ENCODE measurements at places on chromosomes 3 and 15.

DNA sequence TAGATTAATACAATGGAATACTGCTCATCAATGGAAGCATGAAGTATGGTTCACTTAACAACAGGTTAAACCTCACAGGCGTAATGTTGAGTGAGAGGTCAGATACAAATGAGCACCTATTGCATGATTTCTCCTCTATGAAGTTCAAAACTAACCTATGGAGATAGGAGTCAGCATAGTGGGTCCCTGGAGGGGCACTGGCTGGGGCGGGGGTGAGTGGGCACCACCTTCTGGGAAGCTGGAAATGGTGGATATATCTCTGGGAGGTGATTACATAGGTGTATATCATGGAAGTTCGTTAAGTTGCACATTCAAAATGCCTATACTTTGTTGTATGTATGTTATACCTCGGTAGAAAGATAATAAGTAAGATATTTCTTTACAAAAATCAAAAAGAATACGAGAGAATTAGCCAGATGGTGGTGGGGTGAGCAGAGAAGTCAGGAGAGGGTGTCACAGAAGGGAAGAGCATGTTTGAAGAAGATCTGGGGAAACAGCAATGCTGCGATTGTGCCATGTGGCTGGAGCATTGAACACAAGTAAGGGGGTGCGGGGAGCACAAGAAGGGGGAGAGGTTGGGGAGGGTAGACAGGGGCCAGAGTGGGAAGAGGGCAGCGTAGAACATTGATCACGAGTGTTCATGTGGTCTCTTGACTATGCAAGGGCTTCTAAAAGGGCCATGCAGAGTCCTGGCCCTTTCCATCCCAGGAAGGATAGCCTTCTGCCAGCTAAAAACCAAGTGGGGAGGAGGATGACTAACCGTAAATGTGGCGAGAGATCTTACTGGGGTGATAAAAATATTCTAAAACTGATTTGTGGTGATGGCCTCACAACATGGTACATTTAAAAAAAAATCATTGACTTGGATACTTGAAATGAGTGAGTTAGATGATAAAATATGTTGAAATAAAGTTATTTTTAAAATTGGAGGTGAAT is 30.2 kb downstream of the ITGA11 start:
- peak; percentile 25 for DNase-seq

DNA sequence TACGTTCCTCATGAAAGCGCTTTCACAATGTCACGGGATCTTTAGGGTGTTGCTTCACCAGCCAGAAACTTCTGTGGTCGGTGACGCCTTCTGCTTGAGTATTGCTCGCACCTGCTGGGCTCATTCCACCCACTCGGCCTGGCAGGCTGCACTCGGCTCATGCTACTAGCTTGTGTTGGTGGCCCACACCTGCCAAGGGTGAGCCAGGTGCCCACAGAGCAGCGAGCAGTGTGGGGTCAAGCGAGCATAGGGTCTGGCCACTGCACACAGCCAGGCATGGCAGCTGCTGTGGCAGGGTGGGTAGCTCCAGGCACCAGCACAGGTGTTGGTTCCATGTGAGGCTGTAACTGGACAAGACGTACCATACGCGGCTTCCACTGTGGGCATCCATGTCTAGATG is 202.9 kb upstream of the CADM2 start:
- DNase-seq = peak; percentile 43

- DNase-seq = no peak
Observed at GRCh38 chr3:18030371-18030870, 288.0 kb upstream of the TBC1D5 start.

DNA sequence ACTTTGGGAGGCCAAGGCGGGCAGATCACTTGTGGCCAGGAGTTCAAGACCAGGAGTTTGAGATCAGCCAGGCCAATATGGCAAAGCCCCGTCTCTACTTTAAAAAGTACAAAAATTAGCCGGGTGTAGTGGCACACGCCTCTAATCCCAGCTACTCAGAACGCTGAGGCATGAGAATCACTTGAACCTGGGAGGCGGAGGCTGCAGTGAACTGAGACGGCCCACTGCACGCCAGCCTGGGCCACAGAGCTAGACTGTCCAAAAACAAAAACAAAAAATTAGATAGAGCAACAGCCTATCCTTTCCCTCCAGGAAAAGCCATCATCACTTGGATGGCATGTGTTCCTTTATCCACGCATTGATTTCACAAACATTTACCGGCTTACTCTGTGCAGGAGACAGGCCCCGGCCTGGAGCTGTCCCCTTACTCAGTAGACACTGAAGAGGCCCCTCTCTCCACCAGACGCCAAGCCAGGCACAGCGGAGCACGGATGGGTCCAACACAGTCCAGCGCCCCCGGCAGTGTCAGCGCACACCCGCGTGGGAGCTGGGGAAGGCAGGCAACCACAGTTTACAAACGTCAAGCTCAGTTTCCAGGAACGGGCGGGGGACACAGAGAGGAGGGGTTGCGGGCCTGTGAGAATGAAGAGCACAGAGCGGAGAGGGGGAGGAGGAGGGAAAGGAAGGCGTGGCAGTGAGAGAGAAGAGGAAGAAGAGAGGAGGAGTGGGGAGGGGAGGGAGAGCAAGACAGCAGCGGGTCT is 3.1 kb downstream of the GP5 start:
- peak; percentile 78 for DNase-seq

- DNase-seq = no peak
Observed at GRCh38 chr3:144350125-144350524, 378.5 kb downstream of the DIPK2A start.

GRCh38 chr3:30600572-30600971 is 5.8 kb upstream of the TGFBR2 start:
- no peak for DNase-seq

DNA sequence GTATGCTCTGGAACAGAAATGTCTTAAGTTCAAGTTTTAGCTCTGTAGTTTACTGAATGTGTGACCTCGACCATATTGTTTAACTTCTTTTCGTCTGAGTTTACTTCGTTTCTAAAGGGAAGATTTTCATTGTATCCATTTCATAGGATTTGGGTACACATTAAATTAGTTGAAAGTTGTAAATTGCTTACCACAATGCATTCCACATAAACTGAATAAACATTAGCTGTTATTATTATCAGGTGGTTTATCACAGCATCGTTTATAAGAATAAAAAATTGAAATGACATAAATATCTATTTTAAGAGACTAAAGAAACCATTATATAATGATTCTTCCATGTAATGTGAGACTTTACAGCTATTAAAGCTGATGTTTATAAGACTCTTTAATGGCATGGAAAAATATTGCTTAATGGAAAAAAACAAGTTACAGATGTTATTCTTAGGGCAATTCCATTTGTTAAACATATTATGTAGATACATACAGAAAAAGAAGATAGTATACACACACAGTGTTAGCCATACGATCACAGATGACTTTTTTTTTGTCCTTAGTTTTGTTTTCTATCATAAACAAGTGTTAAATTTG is 342.3 kb upstream of the SGO1 start:
- DNase-seq = no peak

- DNase-seq = no peak
Observed at GRCh38 chr15:68022061-68022460, 32.1 kb upstream of the PIAS1 start.

- DNase-seq = no peak
Observed at GRCh38 chr3:125002414-125003368, 53.1 kb downstream of the HEG1 start.

DNA sequence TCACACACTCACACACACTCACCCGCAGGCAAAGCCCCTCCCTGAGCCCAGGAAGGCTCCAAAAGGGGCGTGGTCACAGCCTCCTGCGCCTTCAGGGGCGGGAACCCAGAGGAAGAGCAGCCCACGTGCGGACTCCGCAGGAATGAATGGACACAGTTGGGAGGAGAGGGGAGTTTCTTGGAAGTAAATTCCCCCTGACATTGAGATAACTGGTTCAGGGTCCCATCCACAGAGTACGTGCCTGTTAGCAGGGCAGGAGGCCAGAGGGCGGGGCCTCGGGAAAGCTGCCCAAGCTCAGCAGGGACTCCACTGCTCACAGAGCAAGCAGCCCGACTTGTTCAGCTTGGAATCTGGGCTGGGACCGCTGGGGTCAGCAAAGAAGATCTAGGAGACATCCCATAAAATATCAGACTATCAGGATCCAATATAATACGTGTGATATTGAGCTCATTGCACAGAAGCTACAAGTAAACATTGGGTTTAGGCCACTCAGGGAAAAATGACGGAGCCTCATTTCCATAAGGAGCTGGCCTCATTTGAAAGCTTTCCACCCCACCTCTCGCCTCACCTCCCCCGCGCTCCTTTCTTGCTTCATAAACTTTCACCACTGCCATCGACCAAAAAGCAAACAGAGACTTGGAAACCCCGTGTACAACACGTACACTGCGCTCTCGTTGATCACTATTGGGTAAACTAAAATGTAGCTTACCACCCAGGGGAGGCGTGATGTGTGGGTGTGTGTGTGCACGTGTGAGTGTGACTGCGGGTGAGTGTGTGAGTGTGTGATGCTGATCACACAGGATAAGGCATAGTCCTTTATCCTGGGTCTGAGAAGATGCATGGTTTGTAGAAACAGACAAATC is 36.0 kb downstream of the TM2D3 start:
- DNase-seq = peak; percentile 92

GRCh38 chr3:197393711-197394110 is 95.3 kb upstream of the DLG1 start:
- no peak for DNase-seq

- DNase-seq = no peak
Observed at GRCh38 chr15:48695827-48696573, 50.5 kb upstream of the FBN1 start.

DNA sequence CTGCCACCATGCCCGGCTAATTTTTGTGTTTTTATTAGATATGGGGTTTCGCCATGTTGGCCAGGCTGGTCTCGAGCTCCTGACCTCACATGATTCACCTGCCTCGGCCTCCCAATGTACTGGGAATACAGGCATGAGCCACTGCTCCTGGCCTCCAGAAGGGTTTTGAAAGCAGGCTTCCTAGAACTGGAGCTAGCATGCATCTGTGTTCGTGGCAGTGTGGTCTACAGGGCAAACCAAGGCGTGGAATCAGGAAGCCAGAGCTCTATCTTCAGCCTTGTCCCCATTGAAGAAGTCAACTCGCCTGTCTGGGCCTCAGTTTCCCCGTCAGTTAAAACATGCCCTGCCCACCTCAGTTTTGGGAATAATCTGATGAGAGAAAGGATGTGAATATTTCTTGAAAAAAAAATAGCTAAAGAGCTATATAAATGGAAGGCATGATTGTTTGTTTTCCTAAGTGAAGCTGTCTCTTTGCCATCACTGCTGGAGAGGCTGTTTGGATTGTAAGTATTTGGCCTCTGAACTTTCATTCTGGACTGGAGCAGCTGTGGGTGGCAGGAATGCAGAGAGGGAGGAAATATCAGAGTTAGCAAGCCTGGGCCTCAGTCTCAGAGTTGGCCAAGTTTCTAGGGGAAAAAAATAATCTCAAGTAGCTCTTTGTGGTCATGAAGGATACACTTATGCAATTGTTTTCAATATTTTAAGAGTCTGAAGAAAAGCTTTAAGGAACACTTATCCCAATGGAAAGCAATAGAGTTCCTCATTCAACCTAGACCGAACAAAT is 36.5 kb upstream of the UACA start:
- peak; percentile 18 for DNase-seq

- no peak for DNase-seq
Observed at GRCh38 chr3:102336130-102336529, 98.7 kb upstream of the ZPLD1 start.

GRCh38 chr3:160210799-160211221 is 14.4 kb upstream of the C3orf80 start:
- no peak for DNase-seq

DNA sequence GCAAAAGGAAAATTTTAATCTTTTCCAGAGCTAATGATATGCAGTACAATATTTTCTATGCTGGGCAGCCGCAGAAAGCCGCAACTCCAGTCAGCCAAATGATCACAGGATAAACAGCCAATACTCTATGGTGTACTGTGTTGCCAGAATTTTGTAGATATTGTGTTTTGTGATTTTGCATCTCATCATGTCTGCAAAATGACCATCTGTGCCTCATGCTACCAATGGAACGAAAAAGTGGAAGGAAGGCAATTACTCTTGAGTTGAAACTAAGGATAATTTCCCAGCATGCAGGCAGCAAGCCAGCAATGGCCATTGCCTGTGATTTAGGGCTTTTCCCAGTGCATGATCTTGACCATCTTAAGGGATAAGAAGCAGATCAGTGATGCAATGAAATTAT is 891.9 kb downstream of the PLOD2 start:
- DNase-seq = no peak

- no peak for DNase-seq
Observed at GRCh38 chr3:165835431-165835830, 1.8 kb downstream of the BCHE start.

DNA sequence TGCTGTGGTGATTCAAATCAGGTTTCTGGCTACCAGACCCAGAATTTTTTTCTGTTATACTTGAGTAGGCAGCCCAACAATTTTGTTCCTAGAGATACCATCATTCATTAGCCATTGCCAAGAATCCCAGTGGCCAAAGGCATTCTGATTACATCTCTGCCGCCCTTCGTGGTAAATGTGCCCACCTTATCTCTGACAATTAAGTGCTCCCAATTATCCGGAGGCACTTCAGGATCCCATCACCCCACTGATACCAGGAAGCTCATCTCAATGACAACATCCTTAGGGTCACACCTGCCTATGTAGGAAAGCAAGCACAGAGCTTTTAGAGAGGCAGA is 43.2 kb upstream of the RPL35A start:
- no peak for DNase-seq

DNA sequence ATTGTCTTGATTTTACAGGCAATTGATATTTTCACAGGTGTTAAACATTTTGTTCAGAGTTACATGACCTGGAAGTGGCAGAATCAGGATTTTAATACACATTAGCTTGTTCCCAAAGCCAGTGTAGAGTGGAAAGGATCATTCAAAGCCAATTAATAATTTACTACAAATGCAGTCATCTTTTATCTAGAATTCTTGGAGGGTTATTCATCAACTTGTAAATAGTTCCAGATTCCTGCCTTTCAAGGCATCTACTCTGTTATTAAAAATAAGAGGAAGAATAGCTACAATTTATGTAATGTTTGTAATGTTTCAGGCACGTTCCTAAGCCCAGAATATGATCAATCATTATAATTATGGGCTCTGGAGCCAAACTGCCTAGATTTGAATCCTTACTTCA is 358.5 kb downstream of the ZNF385D start:
- DNase-seq = no peak

GRCh38 chr3:47586746-47587145 is 8.1 kb upstream of the CSPG5 start:
- DNase-seq = no peak

- no peak for DNase-seq
Observed at GRCh38 chr15:62462721-62463120, 297.6 kb upstream of the C2CD4B start.

- DNase-seq = no peak
Observed at GRCh38 chr3:123634149-123635051, 49.5 kb upstream of the HACD2 start.

GRCh38 chr3:19148768-19149091 is 420 bp downstream of the KCNH8 start:
- DNase-seq = no peak

GRCh38 chr3:194485881-194486539 is 792 bp downstream of the ATP13A3 start:
- DNase-seq = peak; percentile 67

DNA sequence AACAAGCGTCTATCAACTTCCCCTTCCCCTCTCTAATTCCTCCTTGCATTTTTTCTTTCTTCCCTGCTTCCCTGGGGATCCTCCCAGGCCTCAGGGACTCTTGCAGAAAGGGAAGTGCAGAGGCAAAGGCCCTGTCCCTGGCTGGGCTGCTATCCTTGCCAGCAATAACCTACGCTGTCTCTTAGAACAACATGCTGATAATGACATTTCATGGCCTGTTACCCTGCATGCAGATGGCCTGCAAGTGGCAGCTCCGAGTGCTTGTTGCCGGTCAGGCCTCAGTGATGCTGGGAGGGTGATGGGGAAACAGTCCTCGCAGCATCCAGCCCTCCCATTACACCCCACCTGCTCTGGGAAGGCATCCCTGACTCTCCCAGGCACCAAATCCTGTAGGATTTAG is 167.6 kb downstream of the RAB11A start:
- no peak for DNase-seq
